ENCODE measurements at places on chromosomes 16 and 17.

DNA sequence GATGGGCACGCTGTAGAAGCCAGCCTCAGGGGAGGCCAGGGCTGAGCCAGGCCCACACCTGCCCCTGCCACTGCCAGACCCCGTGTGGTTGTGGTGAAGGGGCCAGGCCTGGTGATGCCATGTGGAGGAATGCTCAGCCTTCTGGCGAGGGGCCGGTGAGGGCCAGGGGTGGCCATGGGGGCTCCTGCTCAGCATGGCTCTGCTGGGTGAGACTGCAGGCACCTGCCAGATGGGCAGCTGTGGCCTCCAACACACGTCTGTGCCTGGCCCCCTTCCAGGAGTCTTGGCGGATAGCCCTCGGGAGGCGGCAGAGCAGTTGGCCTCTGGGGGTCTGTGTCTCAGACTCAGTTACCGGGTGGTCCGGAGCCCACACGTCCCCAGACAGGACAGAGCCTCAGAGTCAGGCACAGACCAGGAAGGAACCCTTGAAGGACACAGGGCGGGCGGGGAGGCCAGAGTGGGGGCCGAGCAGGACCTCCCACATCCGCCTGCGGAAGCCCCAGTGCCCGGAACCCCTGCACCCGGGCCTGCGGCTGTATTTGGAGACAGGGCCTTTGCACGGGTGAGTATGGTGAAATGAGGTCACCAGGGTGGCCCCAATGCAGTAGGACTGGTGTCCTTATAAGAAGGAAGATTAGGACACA lies 22.5 kb upstream of the CHMP6 start:
- DNase-seq, result no peak

DNA sequence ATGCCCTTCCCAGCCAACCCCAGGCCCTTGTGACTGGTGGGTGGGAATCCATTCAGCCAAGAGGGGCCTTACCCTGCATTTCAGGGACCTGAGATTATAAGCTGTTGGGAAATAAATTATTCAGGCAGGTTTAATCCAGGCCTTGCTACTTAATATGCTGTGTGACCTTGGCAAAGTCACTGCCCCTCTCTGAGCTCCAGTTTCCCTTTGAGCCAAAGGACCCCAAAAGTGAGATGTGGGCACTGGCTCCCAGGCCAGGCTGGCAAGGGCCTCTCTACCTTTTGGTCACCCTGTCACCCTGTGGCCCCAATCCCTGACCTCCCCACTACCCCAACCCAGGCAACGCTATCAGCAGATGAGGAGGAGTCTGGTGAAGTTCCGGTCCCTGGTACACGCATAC lies 33.9 kb downstream of the MYO15A start:
- no peak for DNase-seq

DNA sequence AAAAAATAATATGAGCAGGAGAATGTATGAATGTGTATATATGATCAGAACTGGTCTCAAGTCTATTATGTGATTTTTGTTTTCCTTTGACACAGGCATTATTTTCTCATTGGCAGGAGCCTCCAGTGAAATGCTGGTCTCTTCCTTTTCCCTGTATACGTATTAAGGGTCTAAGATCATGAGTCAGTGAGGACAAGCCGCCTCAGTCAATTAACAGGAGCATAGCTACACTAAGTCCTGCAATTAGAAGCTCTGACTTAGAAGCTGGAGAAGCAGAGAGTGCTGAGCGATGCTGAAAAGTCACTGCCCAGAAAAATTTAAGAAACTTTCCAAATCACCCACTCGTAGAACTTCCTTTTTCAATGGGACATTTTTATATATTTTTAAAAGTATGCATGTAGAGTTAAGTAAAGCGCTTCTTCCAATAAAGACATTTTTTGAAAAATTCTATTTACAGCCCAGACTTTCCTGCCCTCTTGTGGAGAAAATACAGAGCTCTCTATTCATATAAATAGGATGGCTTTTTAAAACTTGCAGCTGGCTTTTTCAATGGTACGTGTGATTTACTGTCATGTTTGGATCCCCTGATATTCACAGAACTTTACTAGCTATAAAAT lies 70.2 kb upstream of the PSMD7 start:
- DNase-seq, result no peak

GRCh38 chr17:32880671-32881453 lies 3.9 kb upstream of the MYO1D start:
- no peak for DNase-seq

DNA sequence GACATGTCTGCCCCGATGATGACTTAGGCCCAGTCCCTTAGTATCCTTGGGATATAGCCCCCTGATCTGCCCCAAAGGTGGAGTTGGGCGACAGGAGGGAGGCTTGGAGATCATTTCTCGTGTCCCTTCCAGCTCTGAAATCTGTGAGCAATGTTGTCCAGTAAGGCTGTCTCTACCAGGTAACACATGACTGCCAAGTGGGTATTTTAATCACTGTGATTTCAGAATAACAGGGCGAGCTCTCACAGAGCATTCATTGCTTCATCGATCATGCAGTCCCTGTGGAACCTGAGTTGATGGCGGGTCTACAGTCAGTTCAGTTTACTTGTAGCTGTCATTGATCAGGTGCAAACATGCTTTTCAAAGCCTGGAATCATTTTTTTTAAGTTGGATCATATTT lies 39.2 kb downstream of the KSR1 start:
- DNase-seq, result no peak

- no peak for DNase-seq
Observed at GRCh38 chr17:11645426-11645825, 47.2 kb downstream of the DNAH9 start.

GRCh38 chr17:62625184-62625869 lies 2.1 kb upstream of the MRC2 start:
- DNase-seq, result no peak

GRCh38 chr16:69917311-69917710 lies 33.8 kb upstream of the CLEC18A start:
- DNase-seq, result no peak

DNA sequence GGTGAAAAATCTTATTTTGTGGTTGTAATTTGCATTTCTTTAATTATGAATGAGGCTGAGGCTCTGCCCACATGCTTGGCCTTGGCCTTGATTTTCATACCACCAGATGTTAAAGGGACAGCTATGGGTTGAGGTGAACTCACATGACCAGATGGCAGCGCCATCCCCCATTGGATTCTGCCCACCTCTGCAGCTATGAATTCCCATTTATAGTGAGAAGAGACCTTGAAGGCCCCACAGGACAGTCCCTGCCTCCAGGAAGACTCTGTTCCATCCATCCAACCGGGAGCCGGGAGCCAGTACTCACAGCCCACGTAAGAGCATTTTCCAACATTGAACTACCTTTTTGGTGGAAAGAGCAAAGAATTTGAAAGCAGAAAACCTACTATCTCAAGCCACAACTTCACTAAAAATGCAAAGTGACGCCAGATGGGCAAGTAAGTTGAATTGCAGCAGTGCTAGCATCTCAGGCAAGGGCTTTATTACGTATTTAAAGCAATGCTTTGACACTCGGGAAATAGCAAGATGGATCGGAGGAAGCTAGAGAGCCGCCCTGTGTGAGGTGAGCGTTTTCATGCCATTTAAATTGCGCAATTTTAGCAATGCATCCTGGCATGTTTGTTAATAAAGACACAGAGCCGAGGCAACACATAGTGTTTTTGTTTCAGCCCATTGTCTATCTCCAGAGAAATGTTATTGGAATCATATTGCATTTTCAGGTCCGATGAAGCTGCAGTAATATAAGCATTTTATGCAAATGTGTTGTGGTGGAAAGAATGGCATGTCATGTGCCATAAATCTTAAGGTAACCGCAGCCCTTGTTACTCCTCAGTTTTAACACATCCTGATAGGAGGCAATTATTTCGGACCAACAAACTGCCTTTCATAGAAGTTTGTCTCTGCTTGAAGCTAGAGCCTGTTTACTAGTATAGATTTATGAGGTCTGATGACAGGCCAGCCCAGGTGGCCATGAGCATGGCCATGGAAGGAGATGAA lies 273.4 kb upstream of the TNRC6C start:
- no peak for DNase-seq

DNA sequence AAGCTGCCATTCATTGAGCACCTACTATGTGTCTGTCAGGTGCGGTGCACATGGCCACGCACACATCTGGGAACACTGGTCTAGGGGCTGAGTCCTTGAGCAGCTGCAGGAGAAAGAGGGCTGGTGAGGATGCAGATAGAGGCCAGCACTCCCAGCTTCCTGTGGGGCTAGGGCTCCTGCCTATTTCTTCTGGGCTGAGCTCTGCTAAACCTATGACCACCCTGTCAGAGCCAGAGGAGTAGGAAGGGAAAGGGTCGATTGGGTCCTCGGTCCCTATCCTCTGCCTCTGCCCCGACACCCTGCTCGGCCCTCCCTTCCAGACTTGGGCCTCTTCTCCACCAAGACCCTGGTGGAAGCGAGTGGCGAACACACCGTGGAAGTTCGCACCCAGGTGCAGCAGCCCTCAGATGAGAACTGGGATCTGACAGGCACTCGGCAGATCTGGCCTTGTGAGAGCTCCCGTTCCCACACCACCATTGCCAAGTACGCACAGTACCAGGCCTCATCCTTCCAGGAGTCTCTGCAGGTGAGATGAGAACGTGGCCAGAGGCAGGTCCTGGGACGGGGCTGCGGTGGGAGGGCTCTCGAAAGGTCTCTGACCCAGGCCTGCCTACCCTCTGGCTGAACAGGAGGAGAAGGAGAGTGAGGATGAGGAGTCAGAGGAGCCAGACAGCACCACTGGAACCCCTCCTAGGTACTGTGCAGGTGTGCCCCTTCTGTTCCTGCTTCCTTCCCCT lies 4.0 kb upstream of the TMEM88 start:
- DNase-seq, result no peak

DNA sequence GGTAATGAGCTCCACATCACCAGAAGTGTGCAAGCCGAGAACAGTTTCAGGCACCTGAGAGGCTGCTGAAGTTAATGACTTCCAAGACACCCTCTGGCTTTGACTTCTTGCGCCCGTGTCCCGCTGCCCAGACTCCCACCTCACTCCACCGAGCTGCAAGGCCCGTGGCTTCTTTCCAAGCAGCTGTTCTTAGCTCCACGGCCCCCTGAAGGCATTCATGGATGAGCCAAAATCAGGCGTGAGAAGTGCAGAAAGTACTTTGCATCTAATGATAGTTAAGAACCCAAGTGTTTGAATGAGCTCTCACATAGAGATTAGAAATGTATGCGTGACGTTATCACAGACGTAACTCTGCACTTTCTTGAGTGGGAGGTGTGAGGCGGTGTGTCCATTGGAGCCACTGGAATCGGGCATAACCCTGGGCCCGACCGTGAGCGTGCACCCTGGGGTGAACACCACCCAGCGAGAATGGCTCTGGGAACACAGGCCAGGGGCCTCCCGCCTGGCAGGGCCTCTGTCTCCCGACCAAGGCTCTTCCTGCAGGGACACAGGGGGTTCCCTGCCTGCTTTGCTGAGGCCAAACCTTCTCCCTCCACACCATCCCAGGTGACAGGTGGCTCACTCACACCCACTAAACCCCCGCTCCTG lies 11.0 kb downstream of the NPTX1 start:
- DNase-seq, result no peak

DNA sequence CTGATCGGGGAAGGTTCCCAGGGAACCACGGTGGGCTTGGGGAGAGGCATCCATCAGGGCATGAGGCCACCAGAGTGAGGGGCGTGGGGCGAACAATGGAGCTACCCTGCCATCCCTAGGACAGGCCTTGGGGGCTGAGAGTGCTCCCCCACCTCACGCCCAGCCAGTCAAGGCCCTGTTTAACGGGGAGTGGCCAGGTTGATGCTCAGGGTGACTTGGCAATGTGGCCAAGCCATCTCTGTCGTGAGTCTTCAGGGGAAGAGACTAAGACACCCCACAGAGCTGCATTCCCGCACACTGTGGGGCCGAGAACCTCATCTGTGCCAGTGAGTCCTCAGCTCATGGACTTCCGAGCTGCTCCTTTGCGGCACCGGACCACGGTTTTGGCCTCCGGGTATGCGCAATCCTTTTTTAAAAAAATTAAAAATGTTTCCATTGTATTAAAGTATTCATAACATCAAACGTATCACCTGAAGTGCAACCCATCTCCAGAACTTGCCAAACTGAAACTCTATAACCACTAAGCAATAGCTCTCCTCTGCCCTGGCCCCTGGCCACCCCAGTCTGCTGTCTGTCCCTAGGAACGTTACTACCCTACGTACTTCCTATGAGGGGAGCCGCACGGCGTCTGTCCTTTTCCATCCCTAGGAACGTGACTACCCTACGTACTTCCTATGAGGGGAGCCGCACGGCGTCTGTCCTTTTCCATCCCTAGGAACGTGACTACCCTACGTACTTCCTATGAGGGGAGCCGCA lies 71.8 kb upstream of the DOC2B start:
- DNase-seq, result no peak

DNA sequence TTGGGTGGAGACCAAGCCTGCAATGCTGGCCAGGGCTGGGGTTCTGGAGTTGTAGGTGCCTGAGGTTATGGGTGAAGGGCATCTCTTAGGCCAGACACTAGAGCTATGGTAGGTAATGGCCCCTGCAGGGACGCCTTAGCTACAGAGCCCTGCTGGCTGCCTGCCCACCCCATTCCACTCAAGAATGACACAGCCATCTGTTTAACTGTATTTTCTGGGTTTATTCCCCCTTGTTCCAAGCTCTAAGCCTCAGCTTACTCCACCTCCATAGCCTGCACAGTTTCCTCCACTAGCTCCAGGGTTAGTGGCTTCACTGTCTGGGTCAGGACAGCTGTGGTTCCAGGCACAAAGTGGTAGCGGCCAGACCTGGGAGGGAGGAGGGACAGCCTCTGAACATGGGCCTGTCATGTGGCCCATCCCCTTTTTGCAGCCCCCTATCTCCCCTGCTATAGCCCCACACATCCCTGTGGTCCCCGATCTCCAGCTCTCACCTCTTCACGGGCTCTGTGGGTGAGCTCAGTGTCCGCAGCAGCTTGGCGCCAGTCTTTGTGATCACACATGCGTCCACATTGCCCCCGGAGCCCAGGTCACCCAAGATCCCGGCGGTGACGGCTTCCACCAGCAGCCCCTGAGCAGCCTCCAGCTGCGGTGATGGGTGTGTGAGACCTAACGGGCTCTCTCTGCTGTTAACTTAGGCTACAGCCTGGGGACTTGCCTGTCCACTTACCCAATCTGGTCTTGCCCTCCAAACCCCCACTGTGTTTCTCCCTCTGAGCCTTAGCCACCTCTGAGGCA lies 2.1 kb downstream of the PSMB10 start:
- DNase-seq, result no peak

- DNase-seq, result no peak
Observed at GRCh38 chr16:86631444-86631843, 53.1 kb downstream of the FOXL1 start.

Measured in GM04504 (cell line).